NCI-H1417 treated with DMSO at 0.1 percent for 48 hours (cell line): ENCODE measurements at places on chromosomes 2 and 18.

GRCh38 chr2:134411828-134412638 lies 158.2 kb downstream of the MGAT5 start:
- DNase-seq: peak; percentile 60

DNA sequence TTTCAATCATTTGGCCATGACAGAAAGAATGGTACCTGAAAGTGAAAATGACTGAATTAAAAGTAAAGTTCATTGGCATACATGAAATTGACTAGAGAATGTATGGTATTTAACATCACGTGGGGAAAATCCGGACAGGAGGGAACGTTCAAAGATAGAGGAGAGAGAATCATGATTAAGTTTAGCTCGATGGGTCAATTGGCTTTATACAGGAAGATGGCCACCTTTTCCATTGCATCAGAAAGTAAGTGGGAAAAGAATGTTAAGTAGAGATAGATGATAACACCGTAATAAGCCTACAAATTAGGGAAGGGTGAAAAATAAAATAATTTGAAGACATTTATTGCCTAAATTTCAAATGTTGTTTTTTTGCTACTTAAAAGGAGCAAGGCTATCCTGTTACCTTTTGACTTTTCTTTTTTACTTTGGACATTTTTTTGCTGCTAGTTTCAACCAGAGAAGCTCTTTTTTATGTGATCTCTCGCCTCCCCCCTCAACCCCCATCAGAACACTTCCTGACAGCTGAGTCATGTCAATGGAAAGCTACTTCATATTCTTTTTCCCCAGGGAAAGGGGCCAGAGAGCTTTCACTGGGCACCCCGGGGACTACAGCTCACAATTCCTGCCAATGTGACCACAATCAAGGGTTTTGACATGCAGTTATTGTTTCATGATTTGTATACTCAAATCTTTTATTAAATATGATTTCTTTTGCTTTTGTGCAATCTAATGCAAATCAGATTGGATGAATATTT lies 767 bp upstream of the CCDC102B start:
- DNase-seq: no peak

DNA sequence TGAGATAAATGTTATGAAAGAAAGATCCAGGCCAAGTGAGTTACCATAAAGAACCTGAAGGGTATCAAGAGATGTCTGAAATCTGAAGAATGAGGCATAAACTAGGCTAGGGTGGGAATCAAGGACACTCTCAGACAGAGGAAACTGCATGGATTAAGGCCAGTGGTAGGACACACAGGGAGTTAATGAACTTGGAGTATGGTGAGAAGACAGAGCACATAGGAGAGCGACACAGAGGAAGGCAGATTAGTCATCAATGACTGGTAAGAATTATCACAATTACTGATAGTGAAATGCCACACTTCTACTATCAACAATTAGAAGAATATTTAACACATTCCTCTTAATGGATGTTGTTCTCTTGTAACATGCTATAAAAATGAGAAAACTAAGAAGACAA lies 76.9 kb downstream of the TTC21B start:
- DNase-seq: no peak

DNA sequence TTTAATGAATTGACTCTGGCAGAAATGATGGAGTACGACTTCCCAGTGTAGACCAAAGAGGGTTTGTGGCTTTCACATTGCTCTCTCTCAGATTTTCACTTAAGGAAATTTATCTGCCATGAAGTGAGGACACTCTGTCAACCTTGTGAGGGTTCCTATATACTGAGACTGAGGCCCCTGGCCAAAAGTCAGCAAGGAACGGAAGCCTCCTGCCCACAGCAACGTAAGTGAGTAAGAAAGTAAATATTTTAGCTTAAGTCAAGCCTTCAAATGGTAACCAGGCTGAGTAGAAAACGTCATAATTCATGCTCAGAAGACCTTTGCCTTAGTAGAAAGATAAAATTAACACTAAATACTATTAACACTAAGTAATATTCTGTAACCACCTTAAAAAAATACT lies 1080.5 kb upstream of the ACVR2A start:
- no peak for DNase-seq

- no peak for DNase-seq
Measured at GRCh38 chr2:134679745-134680144, 39.1 kb downstream of the TMEM163 start.

- no peak for DNase-seq
Measured at GRCh38 chr2:196205011-196205766, 33.8 kb upstream of the STK17B start.

DNA sequence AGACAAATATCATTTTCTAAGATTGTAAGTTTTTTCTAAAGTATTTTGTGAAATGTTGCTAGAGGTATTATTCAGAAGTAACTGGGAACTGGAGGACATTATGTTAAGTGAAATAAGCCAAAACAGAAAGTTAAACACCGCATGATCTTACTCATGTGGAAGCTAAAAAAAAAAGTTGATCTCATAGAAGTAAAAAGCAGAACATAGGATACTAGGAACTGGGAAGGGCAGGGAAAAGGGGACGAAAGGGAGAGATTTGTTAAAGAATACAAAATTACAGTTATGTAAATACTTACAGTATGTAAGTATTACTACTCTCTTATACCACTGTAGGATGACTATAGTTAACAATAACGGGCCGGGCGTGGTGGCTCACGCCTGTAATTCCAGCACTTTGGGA lies 46.7 kb upstream of the CDKL4 start:
- no peak for DNase-seq

- DNase-seq: no peak
Measured at GRCh38 chr2:191268596-191268995, 23.4 kb downstream of the MYO1B start.

DNA sequence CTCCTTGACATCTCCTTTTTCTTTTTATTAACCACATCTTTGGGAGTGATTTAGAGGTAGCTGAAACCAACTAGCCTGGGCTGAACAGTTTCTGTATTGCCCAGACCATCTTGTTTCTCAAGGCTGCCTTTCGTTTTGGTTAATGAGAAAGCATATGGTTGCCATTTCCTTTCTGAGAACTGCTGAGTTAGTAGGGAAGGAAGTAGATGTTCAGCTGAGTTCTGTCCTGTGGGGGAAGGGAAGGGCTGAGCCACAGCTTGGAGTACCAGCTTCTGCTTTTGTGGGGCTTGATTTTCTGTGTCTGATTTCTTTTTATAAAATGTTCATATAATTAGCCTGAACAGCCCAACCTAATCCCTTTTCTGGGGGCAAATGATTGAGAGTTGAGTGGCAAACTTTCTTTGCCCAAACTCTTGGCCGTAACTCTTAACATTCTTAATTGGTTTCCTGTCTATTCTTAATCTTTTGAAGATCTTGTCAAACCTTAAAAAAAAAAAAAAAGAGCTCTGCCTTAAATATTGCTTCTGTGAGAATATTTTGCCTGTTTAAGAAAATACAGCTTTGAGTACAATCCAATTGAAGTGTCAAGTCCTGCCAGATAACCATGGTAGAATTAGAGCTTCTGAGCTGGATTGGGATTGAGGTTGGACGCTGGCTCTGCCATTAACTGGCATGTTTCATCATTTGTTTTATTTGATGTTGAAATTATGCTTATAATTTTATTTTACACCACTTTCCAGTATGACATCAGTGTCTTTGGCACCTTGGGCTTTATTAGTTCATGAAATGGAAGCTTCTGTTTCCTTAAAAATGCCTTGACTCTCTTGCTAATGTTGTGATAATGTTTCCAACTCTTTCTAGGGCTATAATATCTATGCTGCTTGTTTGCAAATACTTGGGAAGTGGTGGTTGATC lies 1.9 kb upstream of the NABP1 start:
- DNase-seq: no peak

- DNase-seq: no peak
Measured at GRCh38 chr18:80157708-80158343, 48.8 kb downstream of the ADNP2 start.

- no peak for DNase-seq
Measured at GRCh38 chr2:143899987-143900386, 619.9 kb downstream of the ZEB2 start.

- DNase-seq: no peak
Measured at GRCh38 chr18:48034651-48035555, 104.4 kb upstream of the SMAD2 start.

- DNase-seq: no peak
Measured at GRCh38 chr2:172282944-172283343, 144.4 kb upstream of the ITGA6 start.

GRCh38 chr2:37090019-37090477 lies 5.7 kb downstream of the GPATCH11 start:
- no peak for DNase-seq

- no peak for DNase-seq
Measured at GRCh38 chr2:76039505-76039904, 328.8 kb upstream of the GCFC2 start.

GRCh38 chr2:28484835-28485234 lies 11.0 kb upstream of the PLB1 start:
- DNase-seq: no peak

GRCh38 chr2:241770185-241770935 lies 6.3 kb upstream of the GAL3ST2 start:
- no peak for DNase-seq

DNA sequence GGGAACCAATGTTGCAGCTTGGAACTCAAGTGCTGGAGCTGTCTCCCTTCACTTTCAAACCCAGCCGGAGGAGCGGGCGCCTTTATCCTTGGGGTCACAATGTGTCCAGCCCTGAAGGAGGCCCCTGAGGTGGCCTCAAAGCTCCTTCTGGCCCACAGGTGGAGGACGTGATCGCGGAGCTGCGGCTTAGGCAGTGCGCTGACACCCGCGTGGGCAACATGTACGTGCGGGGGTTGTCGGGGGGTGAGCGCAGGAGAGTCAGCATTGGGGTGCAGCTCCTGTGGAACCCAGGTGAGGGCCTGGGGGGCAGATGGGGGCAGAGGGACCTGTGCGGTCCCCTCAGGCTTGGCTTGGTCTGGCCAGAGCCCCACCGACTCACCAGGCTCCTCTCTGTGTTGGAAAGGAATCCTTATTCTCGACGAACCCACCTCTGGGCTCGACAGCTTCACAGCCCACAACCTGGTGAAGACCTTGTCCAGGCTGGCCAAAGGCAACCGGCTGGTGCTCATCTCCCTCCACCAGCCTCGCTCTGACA lies 13.5 kb downstream of the ABCG8 start:
- no peak for DNase-seq

GRCh38 chr2:42060718-42061619 lies 13.1 kb downstream of the PKDCC start:
- no peak for DNase-seq

DNA sequence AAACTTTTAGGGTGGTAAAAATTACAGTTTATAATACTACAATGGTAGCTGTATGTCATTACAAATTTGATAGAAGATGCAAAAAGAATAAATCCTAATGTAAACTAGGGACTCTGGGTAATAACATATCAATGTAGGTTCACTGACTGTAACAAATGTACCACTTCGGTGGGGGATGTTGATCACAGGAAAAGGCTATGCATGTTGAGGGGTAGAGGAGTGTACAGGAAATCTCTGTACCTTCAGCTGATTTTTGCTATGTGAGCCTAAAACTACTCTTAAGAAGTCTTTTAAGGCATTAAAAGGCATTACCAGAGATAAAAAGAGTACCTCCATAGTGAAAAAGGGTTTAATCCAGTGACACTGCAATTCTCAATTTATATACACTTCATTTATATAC lies 25.0 kb downstream of the TRIP12 start:
- no peak for DNase-seq
